Brain microvascular endothelial cell (primary cell): ENCODE measurements at places on chromosomes 12 and 14.

- no peak for DNase-seq
Measured at GRCh38 chr14:55051165-55051422, 353 bp upstream of the MAPK1IP1L start.

DNA sequence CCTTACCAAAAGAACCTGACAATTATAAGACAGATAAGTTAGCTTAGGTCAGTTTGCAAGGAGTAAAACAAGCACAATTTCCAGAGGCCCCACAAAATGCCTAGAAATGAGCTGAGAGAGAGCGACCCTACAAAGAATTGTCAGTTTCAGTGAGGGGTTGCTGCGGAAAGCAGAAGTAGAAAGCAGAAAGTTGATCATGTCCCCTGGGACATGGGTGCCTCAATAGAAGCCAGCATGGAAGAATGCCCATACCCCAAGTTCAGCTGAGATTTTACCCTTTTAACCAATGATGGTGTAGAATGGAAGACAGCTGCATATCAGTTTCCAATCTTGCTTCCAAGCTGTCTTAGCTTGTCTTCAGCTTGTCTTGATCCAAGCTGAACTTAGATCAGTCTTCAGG lies 21.8 kb upstream of the CRY1 start:
- DNase-seq, result no peak

GRCh38 chr12:15984097-15984800 lies 73.1 kb downstream of the DERA start:
- no peak for DNase-seq

GRCh38 chr12:112381406-112381882 lies 787 bp downstream of the HECTD4 start:
- no peak for DNase-seq

DNA sequence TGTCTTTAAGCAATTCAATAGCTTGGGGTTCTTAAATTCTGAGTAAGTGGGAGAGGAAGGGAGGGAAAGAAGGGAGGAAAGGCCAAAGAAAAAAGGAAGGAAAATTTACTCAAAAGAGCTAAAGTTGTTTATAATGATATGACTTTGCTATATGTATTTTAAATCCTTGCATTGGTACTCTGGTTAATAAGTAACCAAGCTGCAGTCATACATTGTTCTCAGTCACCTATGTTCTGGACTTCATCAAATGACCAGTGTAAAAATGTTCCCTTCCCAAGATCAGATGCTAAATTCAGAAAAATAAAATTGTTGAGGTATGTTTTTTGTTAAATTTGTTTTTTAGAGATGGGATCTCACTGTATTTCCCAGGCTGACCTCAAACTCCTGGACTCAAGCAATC lies 259.9 kb upstream of the CPNE8 start:
- no peak for DNase-seq
